ENCODE measurements at places on chromosomes 2 and 18.

DNA sequence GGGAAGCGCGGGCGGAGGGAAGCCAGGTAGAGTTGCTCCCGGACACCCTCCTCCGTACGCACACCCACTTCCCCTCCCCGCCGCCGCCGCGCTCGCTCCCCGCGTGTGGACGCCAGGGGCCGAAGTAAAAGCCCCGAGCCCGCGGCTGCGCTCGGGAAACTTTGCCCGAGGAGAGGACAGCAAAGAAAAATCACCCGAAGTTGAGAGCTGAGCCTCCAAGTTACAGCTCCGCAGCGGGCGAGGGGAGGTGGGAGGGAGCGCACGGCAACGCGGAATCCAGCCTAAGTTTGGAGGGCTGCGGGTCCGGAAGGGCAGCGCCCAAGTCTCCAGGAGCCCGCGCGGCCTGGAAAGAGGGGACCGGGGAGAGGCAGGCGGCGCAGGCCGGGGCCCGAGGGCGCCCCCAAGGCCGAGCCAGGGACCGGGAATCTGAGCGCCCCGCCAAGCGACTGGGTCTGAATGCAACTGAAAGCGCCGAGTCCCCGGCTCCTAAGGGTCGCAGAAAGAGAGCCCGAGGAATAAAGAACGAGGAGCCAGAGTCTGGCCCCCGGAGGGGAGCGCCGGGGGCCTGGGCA is 706 bp upstream of the BCL11A start:
- no peak for DNase-seq

- DNase-seq = no peak
These were observed 15.7 kb downstream of the SPC25 start for GRCh38 chr2:168874368-168875054.

DNA sequence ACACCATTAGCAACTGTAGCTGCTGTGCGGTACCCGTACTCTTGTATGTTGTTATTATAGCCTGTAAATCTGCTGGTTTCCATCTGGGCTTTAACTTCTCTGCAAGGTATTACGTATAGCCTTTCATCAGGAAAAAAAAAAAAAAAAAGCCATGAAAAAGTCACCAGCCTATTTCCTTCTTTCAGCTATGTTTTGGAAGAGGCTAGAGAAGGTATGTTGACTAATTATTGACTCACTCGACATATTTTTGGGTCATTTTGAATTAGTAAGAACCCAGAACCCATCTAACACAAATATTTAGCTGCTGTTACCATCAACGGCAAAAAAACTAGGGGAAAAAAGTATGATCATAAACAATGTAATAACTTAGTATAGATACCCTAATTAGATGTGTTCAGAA is 1395.6 kb downstream of the SUCLG1 start:
- DNase-seq = no peak

DNA sequence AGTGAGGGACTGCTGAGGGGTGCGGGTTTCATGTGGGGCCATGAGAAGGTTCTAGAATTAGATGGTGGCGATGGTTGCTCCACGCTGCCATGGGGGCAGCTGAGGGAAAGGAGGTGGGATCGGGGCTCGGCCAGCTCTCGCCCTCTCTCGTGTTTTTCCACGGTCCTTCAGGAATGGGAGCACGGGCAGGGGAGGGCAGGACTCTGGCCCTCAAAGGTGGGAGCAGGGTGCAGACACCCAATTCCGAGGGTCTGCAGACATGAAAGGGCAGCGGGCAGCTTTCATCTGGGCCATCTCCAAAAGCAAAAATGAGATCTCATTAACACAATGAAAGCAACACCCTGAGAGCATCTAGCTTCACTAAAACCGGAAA is 53.4 kb upstream of the SALL3 start:
- DNase-seq = no peak

- DNase-seq = no peak
These were observed 156.8 kb downstream of the CTIF start for GRCh38 chr18:48695671-48696070.

Data from renal cortex interstitium (tissue), 15 donors.